ENCODE measurements at places on chromosomes 5 and 9.
A peak's percentile ranks its signal among the peaks of the same experiment; 100 is the strongest.

GRCh38 chr9:38235244-38235643, 157.3 kb upstream of the ALDH1B1 start:
- DNase-seq, result no peak

DNA sequence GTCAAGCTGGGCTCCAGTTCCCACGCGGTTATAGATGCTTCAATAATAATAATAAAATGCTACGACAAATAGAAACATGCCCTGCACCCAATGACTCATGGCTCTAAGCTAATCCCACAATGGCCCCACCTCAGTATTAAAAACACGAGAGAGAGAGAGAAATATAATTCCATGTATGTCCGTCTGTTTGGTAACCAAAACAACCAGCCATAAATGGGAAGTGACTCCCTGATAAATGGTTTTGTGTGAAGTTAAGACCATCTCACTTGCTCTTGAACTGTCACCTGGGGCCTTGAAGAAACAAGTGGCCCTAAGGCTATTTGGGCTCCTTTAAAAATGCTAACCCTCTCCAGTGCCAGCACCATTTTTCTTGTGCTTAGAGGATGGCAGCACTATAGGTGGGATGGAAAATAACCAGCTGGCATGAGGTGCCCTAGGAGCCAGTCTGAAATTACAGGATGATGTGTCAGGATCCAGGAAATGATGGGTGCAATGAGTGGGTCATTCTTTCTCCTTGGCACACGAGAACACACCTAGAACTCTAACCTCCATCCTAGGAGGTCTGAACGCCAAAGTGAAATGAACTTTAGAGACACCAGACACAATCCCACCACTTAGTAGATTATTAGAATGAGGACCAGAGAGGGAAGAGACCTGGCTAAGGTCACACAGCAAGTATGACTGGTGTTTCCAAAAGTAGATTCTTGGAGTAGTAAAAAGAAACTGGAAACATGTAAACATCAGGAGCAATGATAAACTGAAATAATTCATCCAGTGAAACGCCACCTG, 35.7 kb upstream of the ADRB2 start:
- DNase-seq, result no peak

DNA sequence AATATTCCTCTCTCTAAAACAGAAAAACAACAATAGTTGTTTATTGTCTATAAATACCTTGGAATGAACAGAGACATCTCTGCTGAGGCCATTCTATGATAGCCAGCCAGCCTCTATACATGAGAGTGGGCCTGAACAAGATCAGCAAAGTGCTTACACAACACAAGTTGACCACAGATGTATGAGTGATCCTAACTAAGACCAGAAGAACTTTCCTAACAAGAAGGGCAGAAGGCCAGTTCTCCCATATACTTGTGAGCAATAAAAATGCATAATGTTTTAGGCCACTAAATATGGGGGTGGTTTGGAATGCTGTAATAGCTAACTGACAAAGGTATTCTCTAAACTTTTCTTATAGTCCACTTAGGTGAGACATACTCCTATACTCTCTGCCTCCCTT, 345.7 kb downstream of the SPATA31D1 start:
- DNase-seq, result no peak

GRCh38 chr5:128646176-128646575, 108.1 kb upstream of the FBN2 start:
- DNase-seq, result no peak

DNA sequence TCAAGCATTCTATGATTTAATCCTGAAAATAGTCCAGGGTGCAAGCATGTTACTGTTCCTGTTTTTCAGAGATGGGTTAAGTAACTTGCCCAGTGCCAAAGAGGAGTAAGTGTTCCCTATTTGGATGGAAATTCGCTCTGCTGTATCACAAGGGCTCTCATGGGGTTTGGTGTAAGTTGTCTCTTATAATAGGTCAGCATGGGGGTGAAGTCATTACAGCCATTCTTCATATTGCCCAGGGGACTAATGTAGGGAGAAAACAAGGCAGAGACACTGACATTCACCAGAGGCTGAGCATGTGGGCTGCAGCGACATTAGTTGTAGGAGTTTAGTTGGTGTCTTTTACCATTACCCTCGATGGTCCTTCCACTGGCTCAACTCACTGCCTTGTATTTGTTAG, 142.1 kb upstream of the GLRA1 start:
- no peak for DNase-seq

DNA sequence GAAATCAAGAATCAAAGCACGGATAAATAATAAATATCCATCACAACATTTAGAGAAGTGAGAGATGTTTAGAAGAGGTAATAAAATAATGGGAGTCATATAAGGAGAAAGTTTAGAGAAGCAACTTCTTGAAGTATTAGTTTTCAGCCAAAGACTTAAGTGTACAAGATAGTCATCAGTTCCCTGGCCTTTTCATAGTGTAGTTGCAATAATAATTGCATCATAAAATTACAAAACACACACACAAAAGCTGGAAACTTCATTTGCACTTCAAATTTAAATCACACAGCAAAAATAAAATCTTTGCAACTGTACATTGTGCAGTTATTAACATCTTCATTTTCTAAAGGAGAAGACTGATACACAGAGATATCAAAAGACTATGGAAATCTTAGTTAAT, 319.1 kb upstream of the RGMB start:
- no peak for DNase-seq

DNA sequence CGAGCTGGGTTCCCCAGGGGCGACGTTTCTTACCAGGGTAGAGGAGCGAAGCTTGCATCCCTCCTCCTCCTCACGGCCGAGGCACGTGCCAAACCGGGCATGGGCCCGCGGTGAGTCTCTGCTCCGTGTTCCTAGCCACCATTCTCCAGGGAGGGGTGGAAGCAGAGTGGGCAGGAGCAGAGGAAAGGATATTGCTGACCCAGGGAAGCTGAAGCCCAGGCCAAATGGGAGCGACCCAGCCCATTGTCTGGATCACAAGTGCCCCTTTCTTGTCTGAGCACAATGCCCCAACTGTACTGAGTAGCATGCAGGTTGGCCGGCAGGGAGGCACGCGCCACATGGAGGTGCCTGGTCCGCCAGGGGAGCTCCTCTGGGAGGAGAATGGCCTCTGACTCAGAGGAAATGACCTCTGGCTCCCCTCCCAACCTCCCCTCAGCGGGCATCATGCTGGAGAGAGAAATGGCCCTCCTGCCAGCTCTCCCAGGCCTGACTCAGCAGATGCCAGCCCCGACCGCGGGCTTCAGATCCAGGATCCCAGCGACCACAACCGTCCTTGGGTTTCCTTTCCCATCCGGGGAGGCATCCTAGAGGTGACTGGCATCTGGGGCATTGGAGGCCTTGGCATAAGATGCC, 1.1 kb downstream of the PRR7 start:
- DNase-seq, result peak; percentile 83

DNA sequence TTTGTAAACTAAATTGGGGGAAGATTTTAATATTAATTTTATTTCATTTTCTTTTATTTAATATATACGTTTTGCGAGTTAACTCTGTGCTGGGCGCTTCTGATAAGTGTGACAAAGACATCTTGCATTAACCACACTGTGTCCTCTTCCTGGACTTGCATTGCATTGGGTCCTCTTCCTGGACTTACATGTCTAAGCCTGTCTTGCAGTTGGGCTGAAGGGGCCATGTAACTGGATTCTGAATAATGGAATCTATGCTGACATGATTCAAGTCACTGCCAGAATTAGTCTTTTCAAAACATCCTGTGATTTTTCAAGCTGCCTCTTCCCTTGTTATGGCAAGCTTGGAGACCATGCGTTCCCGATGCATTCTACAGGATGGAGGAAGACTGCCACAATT, 122.6 kb downstream of the TRIM32 start:
- no peak for DNase-seq

DNA sequence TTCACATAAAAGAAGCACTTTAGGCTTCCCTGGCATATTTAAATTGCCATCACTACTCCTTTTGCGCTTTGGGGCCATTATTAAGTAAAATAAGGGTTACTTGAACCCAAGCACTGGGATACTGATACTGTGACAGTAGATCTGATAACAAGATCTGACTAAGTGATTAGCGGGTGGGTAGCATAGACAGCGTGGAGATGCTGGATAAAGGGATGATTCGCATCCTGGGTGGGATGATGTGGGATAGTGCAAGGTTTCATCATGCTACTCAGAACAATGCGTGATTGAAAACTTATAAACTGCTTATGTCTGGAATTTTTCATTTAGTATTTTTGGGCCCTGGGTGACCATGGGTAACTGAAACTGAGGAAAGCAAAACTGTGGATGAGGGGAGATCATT, 75.1 kb downstream of the PTTG1 start:
- DNase-seq, result no peak

DNA sequence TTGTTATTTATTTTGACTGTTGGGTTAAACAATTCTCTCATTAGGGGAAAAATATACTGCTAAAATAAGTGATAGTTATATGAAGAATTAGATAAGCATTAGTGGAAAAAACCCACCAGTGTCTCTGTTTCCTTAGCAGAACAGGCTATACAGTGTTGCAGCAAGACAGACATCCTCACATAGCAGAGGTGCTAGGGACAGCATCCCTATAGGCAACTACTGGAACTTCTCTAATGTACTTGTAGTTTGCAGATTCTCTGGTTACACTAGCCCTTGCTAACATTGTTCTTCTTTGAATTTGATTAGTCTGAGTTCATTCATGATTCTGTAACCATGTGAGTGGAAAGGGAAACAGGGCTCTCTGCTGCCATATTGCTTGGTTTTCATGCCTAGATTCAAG, 661.8 kb upstream of the RGMB start:
- DNase-seq, result no peak

GRCh38 chr5:148457183-148457620, 73.4 kb downstream of the FBXO38 start:
- DNase-seq, result no peak

- no peak for DNase-seq
Observed at GRCh38 chr5:169695919-169696490, 58.9 kb downstream of the DOCK2 start.

- no peak for DNase-seq
Observed at GRCh38 chr9:5587024-5587423, 41.9 kb upstream of the RIC1 start.

DNA sequence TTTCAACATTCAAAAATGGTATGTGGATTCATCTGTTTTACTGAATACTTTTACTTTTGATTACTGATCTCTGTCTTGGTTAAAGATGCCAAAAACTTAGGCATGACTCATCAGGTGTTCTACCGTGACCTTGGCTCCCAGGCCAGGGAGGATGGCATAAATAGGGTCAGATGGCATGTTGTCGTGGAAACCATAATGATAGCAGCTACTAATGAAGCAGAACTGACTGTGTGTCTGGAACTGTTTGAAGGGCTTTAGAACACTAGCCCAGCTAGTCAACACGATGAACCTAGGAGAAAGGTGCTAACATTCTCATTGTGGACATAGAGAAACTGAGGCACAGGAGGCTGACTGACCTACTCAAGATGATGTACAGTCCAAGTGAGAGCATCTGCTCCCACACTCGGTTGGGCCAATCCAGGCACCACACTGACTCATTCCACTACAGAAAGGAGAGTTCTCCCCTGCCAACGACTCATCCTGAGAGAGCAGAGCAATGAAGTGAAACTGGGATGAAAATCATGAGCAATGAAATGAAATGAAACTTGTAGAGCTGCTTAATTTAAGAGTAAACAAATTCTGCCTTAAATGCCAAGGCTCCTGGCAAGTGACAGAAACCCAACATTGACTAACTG, 116.0 kb downstream of the TENT4A start:
- no peak for DNase-seq

GRCh38 chr5:67813877-67814539, 401.5 kb upstream of the PIK3R1 start:
- DNase-seq, result no peak

- DNase-seq, result no peak
Observed at GRCh38 chr9:17653947-17654465, 75.1 kb downstream of the SH3GL2 start.

All from hippocampal formation (tissue), 2 donors.